Stimulated activated CD4-positive, alpha-beta T cell treated with anti-CD3 and anti-CD28 coated beads, Interleukin-1b, Interleukin-23, amount 100 ng/mL, for 48 hours (primary cell): ENCODE measurements at places on chromosomes 6 and 20.
A peak's percentile ranks its signal among the peaks of the same experiment; 100 is the strongest.

DNA sequence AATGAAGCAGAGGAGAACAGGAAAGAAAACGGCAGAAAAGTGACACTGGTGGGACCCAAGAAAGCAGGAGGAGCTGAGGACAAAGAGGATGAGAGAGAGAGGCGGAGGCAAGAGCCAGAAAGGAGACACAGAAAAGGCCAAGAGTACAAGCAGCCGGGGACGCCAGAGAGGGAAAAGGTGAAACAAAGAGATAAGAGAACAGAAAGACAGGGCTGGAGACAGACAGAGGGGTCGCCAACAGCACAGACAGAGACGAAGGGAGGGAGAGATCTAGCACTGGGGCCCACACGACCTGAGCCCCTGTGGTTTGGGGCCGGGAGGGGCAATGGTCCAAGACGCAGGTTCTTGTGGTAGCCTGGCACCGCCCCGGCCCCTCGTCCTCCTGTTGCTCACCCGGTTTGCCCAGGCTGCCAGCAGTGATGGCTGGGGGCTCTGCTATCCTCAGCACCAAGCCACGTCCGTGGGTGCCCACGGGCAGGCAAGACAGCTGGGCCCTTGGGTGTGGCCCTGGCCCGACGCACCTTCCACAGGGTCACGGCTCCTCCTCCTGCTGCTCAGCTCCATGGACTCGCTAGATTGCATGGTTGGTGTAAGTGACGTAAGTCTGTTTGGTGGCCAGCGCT, 123.5 kb downstream of the GRM4 start:
- no peak for DNase-seq

- no peak for DNase-seq
Measured at GRCh38 chr20:62191781-62192559, 9.1 kb downstream of the MTG2 start.

DNA sequence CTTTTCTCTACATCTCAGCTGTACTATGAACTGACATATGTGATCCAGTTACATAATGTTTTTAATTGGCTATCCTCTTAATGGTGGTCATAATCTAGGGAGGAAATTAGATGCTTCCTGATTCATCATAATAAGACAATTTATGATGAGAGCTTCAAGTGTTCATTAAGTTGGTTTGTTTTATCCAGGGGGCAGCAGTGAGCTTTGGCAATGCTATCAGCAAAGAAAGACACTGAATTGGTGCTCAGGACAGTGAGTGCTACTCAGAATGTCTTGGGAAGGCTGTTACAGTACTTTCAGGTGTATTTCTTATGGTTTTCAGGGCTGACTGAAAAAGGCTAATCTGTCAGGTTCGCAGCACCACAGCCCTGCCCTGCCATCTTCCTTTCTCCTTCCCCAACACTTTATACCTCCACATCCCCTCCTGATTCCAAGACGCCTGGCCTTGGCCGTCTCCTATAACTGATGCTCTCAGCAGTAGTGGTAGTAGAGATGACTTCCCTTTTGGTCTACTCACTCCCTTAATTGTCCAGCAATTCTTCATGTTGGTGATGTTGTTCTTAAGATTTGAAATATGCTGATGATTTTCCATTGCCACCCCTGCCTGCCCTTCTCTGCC, 67.0 kb upstream of the TNFAIP3 start:
- peak; percentile 53 for DNase-seq

- DNase-seq: no peak
Measured at GRCh38 chr20:61693055-61693600, 372.6 kb downstream of the TAF4 start.

GRCh38 chr6:72784071-72784470, 162.2 kb downstream of the KCNQ5 start:
- DNase-seq: no peak

DNA sequence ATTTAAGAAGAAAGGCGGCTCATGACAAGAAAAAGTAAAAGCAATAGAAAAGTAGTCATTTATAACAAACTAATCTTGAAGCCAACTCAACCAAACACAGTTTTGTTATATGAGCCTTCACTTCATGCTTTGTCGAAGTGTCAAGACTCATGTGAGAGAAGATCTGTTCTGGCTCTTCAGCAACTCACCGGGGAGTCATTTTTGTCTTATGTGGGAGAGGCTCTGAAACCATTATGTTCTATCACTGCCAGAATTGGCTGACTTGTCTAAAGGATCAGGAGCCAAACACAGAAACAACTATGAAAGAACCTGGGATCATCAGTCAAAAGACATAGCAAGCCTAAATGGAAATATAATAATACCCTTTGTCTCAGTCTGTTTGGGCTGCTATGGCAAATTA, 105.2 kb downstream of the CDK19 start:
- DNase-seq: no peak

DNA sequence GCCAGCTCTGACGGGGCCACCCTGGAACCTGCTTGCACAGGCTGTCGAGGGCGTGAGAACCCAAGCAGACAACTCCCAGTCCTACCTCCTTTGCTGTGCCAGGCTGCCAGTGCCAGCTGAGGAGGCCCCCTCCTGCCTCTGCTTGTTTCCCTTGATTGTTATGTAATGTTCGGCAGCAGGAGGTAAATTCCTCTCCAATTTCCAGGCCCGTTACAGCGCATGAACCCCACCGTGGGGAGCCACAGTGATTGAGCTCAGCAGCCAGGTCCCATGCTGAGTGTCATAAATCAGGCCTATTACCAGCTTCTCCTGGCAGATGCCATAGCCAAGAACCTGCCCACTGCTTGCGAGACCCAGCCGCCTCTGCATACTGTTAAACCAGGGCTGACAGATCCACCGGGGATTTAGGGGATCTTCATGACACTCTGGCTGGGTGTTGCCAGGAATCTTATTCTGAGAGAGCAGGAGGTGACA, 320.5 kb downstream of the DHX35 start:
- no peak for DNase-seq

DNA sequence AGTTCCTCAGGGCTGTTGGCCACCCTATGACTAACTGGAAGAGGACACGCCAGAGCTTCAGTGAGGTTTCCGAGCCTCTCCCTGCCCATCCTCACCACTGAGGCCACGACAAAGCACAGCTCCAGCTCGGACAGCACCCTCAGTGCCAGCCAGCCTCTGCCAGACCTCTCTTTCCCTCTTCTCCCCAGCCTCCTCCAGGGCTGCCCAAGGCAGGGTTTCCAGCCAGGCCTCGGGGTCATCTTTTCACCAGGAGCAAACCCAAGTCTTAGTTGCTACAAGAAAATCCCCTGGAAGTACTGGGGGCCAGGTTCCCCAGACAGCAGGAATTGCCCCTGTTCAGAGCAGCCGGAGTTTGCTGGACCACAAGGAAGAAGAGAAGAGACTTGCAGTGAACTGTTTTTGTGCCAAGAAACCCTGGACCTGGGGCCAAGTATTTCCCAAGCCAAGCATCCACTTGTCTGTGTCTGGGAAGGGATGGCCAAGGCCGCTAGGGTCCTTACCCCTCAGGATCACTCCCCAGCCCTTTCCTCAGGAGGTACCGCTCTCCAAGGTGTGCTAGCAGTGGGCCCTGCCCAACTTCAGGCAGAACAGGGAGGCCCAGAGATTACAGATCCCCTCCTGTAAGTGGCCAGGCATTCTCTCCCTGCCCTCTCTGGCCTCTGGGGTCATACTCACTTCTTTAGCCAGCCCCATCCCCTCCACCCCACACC, 41.6 kb downstream of the PLAGL2 start:
- no peak for DNase-seq

DNA sequence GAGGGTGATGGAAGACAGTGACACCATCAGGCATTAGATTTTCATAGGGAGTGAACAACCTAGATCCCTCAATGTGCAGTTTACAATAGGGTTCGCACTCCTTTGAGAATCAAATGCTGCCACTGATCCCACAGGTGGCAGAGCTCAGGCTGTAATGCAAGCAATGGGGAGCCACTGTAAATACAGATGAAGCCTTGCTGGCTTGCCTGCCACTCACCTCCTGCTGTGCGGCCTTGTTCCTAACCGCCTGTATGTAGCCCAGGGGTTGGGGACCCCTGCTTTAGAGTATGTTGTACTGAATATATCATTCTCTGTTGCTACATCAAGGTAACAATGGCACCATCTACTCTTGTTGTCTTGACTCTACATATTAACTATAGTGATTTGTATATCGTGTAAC, 37.1 kb downstream of the TPD52L1 start:
- DNase-seq: no peak

DNA sequence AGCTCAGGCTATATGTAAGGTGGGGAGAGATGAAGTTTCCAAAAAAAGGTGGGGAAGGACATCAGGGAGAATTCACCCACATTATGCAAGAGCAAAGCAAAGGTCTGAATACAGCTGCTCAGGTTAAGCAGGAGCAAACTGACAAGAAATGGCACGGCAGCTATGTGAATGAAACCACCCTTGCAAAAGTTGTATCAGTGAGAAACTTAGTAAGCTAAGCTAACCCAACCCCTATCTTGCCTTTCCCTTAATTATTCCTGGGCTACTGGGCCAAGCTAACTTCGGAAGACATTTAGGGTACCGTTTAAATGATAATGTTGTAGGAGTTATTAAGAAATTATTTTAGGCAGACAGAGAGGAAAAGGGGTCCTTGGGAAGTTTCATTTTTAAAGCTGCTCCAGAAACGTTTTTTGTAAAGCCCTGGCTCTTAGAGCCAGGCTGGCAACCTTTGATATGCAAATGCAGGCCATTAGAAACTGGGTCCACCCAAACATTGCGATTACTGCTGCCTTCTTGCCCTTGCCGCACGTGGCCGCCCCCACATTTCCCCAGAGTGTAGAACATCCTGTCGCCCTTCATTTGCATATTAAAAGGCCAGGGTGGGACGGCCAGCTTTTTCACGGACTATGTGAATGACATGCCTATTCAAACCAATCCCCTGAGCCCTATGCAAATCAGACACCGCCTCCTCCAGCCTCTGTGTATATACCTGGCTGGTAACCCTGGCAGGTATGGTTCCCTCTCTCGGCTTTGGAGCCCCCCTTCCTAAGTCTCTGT, 60.5 kb upstream of the SAMD5 start:
- DNase-seq: no peak

DNA sequence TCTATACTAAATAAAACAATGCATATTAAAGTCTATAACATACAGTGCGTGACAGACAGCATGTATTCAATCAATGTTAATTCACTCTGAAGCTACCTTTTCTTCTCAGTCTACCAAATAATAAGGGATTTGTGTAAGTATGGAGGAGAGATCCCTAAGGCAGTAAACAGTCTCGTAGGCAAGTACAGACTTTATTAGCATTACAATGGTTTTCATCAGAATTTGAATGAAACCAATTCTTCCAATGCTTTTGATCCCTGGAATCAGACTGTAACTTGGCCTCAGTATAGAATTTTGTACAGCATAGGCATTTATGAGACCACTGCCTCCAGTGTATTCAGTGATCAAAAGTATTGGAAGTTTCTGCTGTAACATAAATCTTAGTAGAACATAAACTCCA, 19.5 kb downstream of the LYRM4 start:
- no peak for DNase-seq

DNA sequence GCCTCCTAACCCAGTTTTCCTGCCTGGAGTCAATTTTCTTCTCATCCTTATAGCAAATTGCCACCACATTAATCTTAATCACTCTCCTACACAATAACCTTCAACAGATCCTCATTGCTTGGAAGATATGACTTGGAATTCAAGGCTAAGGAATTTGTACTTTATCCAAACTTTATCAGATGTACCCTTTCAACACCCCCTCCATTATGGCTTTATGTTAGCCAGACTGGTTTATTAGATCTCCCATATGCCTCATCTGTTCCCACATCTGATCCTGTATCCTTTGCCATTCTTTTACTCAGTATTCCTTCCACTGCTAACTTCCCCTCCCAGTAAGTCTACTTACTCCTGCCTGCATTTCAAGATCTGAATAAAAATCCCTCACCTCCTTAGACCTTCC, 4.0 kb upstream of the FRK start:
- no peak for DNase-seq

- DNase-seq: no peak
Measured at GRCh38 chr6:138502546-138502945, 3.3 kb upstream of the NHSL1 start.

DNA sequence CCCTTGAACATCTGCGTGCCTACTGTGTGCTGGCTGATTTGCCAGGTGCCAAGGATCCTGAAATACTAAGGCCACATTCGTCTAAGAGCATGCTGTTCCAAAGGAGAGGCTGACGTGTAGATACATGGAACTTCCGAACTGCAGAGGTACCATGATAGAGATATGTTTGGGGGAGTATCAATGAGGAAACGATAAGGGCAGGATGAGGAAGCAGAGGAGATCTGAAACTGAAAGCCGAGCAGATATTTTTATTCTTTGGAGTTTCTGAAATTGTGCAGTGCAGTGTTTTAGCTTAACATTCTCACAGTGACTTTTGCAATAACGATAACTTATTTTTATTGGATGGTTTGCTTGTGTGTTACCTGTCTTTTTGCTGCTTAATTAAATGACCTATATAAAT, 24.3 kb downstream of the BMP6 start:
- DNase-seq: no peak

- no peak for DNase-seq
Measured at GRCh38 chr6:35400111-35400510, 52.0 kb upstream of the FANCE start.

- peak; percentile 48 for DNase-seq
Measured at GRCh38 chr6:159929819-159930218, 39.0 kb downstream of the MAS1 start.

DNA sequence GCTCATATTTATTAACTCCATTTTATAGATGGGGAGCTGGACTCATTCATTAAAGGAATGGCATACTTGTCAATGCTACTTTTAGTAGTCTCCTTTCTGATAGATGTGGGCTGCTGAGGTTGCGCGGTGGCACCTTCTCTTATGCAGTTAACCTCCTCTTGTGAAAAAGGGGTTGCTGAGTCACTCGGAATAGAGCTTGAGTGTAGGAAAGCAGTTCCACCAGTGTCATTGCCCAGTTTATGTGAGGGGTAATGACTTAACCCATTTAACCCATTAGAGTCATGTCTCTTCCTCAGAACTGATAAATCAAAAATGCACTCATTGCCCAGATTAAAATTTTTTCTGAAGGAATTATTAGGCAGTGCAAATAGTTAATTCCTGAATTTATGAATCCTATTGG, 6.3 kb downstream of the MAPK14 start:
- peak; percentile 64 for DNase-seq

GRCh38 chr20:58580474-58580835, 65.3 kb upstream of the APCDD1L start:
- DNase-seq: no peak

DNA sequence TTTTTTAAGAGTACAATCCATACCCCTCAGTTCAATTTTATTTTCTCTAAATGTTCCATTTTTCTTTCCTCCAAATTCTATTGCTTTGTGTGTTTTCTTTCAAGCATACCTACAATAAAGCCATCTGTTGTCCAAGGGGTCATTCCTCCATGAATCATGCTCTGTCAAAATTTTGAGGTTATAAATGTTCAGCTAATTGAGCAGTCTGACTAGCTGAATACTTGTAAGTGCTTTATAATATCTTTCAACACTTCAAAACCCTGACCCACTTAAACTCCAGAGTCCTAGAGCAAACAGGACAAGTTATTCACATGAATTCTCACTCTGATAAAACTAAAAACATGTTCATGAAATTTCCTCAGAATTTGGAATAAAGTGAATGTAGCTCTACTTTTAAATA, 33.4 kb upstream of the EYA4 start:
- no peak for DNase-seq
